NCI-H1092 (cell line): ENCODE measurements at places on chromosomes 3 and 15.
A peak's percentile ranks its signal among the peaks of the same experiment; 100 is the strongest.

DNA sequence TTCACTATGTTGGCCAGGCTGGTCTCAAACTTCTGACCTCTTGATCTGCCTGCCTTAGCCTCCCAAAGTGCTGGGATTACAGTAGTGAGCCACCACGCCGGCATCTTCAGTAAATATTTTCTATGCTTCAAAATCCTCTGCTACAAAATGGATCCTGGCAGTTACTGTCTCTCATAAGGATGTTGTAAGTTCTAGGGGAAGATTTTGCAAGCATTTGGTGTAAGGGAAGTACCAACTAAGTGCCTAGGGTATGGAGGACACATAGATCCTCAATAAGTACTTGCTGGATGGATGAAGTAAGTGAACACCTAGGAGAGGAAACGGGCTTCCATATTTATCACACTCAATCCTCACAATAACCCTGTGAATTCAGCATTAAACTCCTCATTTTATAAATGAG lies 6.6 kb downstream of the TM4SF4 start:
- DNase-seq = no peak

DNA sequence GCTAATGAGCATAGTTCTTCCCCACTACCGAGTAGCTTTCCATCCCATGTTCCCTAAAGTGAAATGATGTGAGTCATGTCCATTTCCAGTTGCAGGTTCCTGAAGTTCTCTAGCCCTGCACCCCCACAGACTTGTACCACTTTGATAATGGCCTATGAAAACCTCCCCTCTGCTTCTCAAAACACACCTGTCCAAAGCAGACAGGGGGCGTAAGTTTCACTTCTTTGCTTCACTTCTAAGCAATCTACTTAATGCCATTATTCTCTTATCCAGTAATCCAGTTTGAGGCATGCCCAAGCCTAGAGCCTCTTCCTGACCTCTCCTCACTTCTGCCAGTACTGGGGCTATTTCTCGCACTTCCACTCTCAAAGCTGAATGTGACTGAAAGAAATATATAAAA lies 305.1 kb downstream of the IGSF11 start:
- no peak for DNase-seq

- DNase-seq = no peak
These were observed 263.4 kb upstream of the KCNMB2 start for GRCh38 chr3:178272841-178273240.

DNA sequence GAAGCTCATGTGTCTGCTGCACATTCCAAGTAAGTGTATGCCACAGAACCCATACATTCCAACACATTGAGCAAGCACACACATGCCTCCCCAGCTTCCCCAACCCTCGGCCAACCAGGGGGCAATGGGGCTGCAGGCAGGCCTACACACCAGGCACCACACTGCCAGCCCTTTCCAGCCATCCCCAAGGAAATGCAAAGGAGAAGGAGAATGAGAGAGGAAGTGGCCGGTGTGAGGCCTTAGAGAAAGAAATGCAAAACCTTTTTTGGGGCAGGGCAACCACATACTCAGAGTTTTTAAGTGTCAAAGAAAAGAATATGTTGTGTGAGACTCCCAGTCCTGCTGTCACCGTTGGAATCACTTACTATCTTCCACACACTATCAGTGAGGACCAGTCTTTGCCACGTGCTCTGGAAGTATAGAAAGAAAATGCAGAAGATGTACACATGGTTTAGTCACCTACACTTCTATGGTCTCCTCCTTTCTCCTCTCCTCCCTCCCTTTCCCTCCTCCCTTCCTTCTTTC lies 11.1 kb downstream of the IGF2BP2 start:
- no peak for DNase-seq

- DNase-seq = no peak
These were observed 307.4 kb upstream of the DPPA4 start for GRCh38 chr3:109644746-109645145.

DNA sequence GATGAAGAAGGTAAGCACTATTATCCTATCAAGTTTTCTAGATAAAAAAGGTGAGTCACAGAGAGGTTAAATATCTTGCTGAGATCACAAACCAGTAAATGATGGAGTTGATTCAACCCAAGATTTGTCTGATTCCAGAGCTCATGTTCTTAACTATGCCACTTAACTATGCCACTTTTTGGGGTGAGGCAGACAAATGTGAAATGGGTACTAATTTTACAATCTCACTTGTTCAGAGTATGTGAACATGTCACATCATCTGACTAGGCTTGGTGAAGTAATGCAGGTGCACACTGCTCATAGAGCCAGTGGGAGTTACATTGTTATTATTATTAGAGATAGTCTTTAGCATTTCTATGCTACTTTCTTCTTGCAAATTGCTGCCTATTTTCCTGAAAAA lies 2.0 kb downstream of the DRD3 start:
- no peak for DNase-seq

- no peak for DNase-seq
These were observed 47.6 kb upstream of the SEC61A1 start for GRCh38 chr3:128004661-128005060.

GRCh38 chr3:64759811-64760210 lies 72.0 kb upstream of the ADAMTS9 start:
- no peak for DNase-seq

DNA sequence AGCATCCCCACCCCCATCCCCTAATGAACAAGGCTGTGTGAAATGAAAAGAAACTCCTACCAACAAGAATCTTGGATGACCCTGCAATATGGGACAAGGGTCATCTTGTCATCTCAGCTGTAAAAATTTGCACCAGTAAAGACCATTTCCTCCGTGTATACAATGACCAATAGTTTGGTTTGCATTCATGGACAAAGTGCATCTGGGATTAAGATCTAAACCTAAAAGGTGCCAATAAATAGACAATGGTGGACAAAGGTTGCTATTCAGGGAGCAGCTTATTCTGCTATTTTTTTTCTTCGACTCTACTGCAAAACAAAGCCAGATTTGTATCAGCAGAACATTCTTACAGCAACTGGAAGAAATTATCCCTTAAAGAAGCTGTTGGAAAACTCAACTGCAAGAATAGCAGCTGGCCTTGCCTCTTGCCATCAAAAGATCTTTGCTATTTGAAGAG lies 8.0 kb downstream of the MGLL start:
- DNase-seq = no peak

- DNase-seq = no peak
These were observed 7.9 kb upstream of the BCL2L10 start for GRCh38 chr15:52120488-52120887.

DNA sequence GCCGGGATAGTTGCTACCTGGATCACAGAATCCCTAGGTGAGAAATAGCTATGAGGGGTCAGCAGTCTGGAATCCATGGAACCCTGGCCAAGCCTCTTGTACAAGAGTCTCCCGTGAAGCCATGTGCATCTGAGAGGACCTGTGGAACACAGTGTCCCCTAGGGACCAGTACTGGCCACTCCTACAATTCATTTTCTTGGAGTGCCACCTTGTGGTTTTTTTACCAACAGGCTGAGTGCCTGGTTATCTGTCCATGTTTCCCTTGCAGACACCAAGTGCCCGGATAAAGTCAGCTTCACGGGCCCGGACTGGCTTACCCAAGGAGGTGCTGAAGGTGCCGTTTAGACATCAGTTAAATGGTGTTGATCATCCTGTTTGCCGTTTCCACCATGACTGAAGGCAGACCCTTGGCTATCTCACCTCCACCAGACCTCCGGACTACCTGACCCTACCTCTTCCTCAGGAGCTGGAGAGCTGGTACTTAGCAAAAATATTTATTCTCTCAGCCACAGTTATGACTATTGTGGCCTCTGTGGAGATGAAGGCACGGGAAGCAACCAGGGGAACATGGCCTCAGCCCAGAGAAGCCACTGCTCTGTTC lies 93.9 kb downstream of the RBPMS2 start:
- DNase-seq = peak; percentile 64

GRCh38 chr15:85849946-85850345 lies 55.2 kb upstream of the KLHL25 start:
- DNase-seq = no peak

DNA sequence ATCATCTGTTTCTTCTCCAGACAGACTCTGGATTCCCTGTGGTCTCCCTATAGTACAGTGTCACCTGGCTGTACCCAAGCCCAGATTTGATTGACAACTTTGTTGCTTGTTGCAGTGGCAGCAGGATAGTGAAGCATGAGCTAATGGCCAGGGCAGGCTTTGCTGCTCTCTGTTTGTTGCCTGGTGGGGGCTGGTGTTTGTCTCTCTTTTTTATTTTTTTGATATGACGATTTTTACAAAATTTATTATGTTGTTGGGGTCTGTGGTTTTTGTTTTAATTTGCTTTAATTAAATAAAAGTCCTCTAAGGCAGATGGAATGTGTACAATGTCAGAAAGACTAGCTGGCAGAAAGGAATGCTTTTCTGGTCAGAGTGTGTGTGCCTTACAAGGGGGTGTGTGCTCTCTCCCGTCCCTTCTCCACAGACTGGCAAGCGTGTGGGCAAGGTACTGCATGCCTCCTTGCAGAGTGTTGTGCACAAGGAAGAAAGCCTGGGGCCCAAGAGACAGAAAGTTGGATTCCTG lies 15.2 kb upstream of the CLEC3B start:
- DNase-seq = no peak

DNA sequence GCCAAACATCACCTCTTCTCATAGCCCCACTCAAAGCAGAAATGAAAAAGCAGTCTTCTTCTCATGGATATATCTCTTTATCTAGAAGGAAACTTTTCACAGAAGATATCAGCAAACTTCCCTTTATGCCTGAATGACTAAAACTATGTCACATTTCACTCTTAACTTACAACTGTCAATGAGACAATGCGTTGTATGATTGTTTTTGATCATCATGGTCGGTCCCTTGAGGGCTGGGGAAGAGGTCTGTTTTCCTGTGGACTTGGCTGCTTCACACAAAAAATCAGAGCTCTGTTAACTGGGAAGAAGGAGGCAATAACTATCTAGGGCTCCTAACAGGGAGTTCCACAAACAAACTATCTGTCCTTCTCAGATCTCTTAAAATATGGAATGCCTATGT lies 5.1 kb downstream of the NLGN1 start:
- DNase-seq = no peak

- DNase-seq = no peak
These were observed 2.4 kb downstream of the IGF2BP2 start for GRCh38 chr3:185822221-185823000.

GRCh38 chr3:190645932-190646460 lies 132.1 kb downstream of the IL1RAP start:
- no peak for DNase-seq

DNA sequence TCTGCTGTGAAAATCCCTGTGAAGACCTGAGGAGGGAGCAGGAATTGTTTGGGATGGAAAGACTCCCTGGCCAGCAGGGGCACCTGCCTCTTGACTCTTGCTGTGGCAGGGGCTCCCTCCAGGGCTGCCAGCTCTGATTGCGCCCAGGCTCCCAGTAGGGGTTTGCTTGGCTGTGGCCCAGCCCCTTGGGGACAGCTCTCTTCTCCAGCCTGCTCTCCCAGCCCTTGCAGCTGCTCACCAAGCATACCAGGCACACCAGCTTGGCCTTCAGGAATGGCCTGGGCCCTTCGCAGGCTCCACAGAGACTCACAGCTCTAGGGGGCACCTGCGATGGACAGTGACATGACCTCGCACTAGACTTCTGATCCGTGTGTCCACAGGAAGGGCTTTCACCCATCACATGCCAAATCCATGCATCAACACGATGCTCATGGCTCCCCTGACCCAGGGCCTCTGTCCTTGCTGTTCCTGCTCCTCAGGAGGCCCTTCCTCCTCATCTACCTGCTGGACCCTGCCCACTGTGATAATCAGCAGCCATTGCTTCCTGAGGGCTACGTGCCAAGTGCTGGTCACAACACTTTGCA lies 61.8 kb downstream of the SCN5A start:
- no peak for DNase-seq

DNA sequence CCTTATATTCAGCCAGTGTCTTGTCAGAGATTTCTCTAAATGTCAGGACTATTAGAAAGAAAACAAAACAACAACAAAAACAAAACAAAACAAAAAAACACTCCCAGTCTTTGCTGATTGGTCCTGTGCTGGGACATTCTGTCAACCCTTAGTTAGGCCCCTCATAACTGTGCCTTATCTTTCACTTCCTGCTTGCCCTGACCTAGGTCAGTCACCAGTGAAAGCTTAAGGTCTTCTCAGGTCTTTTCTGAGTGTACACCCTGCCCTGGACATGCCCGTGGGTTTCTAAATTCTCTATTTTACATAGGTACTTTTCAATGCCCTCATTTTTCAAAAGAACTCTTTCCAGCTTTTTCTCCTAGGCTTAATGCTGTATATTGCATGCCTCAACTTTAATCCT lies 454.1 kb downstream of the GRM7 start:
- DNase-seq = no peak

GRCh38 chr3:193190146-193190786 lies 50.8 kb upstream of the PLAAT1 start:
- DNase-seq = peak; percentile 54

DNA sequence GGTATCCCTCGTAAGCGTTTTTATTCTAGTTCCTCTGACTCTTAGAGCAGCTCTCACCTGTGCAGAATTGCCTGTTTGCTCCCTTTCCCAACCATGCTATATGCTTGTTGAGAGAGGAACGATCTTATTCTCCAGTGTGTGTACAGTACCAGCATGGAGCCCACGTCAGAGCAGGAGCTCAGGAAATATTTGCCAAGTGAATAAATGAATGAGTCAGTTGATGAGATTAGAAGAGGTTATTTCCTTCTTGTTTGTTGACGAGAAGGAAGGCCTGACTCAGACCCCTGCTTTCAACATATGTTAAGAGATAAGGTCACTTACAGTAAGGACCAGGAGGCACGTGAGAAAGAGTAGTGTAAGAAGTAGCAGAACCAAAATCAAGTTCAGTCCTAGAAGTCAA lies 106.3 kb upstream of the ABHD17C start:
- no peak for DNase-seq

GRCh38 chr15:45121706-45122417 lies 7.7 kb downstream of the DUOXA2 start:
- DNase-seq = no peak

GRCh38 chr3:27252646-27253045 lies 116.5 kb downstream of the NEK10 start:
- DNase-seq = no peak

GRCh38 chr3:48881006-48881405 lies 17.7 kb downstream of the SLC25A20 start:
- no peak for DNase-seq

- no peak for DNase-seq
These were observed 112.3 kb downstream of the BDH1 start for GRCh38 chr3:197443506-197443905.
